Body of pancreas (tissue), 4 donors: ENCODE measurements at places on chromosomes 7 and 10. TPM values are rescaled to one million over a fixed set of nuclear protein-coding genes. Genes with fewer than 3 reads are reported as not detected.

Gene IFIT1
- 1.3 TPM for total RNA-seq

Gene PYROXD2
- 4.9 TPM for total RNA-seq

Gene EGR2
- total RNA-seq = 5.9 TPM

Gene ZNF488
- total RNA-seq = 0.26 TPM

Gene ARHGAP22
- total RNA-seq = 4.6 TPM

Gene FAM107B
- total RNA-seq = 19.4 TPM

Gene CXCL12
- 93.7 TPM for total RNA-seq

DNA sequence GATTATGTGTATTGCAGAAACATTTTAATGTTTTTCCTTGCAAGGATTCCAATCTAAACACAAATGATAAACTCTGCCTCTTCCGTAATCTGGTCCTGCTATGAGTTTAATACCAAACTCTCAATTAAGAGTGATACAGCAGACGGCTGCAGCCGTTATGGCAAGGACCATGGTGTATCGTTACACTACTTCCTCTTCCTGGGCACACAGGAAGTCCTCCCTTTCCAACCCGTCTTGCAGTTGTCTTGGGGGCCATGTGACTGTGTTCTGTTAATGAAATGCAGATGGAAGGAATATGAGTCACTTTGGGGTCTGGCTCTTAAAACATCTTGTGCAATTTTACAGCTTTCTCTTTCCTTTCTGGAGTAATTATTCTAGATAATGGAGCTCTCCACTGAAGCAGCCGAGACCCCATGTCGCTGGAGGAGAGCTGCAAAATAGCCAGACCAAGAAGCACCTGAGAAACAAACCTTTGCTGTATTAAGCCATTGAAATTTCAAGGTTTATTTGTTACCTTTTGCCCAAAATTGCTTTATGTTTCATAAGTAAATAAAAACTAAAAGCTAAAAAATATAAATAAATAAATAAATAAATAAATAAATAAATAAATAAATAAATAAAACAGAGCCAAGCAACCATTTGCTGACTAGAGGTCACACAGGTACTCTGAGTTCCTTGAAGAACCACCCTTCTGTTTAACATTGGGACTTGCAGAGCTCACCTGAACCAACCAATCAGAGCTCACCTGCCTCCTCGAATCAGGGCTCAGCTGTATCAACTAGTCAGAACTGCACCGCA is 74.7 kb downstream of the FRMPD2 start:
- no peak for DNase-seq

GRCh38 chr7:46428295-46428694 is 507.2 kb upstream of the IGFBP3 start:
- DNase-seq = no peak

- DNase-seq = no peak
Measured at GRCh38 chr7:44727158-44727936, 21.3 kb upstream of the ZMIZ2 start.

DNA sequence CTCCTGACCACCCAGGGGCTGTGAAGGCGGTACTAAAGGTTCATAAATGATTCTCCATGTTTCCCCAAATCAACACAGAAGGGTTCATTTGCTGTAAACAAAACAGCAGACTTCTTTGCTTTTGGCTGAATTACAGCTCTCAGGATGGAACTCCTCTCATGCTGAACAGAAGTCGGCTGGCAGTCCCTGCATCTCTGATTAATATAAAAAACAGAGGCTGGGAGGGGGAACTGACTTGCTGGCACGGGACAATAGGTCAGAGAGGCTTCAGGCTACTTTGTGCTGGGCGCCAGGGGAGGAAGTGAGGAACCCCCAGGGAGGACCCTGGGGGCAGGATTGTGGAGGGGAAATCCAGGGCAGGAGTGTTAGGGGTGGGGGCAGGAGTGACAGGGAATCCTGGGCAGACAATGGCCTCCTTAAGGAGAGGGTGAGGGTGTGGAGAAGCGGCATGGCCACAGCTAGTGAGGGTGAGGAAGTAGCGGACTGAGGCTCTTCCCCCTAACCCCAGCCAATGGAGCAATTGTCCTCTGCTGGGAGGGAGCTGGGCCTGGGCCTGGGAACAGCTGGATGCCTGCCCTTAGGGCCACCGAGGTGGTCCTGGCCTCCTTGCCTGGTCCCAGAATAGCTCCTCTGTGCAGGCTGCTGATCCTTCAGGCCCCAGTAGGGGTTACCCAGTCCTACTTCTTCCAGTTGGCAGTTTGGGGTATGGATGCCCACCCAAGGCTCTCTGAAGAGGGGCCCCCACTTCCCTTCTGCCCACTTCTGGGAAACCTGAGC is 9.2 kb upstream of the SFRP5 start:
- no peak for DNase-seq

DNA sequence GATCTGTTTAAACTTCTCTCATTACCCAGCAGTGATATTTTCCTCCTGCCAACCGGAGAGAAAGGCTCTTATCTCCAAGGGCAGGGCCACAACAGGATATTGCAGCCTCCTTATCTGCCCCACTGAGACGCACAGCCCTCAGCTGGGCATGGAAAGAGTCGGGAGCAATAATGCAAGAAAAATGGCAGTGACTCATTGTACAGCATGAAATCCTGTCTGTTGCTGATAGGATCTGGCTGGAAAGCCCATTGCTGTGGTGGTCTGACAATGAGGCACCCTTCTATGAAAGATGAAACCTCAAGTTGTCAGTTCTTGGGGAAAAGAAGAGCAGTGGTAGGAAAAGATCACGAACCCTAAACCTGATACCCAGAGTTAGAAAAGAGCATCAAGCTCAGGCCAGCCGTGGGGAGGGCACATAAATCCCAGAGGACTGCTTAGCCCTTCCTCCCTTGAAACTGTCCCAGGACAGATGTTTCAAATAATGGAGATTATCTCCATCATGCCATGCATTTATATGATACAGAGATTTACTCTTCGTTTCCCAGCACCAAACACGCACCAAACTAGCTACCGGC is 47.0 kb upstream of the FIGNL1 start:
- no peak for DNase-seq

- DNase-seq = no peak
Measured at GRCh38 chr10:127911218-127911866, 4.4 kb downstream of the PTPRE start.

GRCh38 chr10:51014680-51015389 is 59.5 kb upstream of the PRKG1 start:
- no peak for DNase-seq

GRCh38 chr10:128418819-128419218 is 292.6 kb upstream of the MKI67 start:
- no peak for DNase-seq

- DNase-seq = no peak
Measured at GRCh38 chr10:21749788-21750187, 215.8 kb downstream of the MLLT10 start.

- no peak for DNase-seq
Measured at GRCh38 chr7:112266595-112267270, 60.2 kb downstream of the ZNF277 start.

DNA sequence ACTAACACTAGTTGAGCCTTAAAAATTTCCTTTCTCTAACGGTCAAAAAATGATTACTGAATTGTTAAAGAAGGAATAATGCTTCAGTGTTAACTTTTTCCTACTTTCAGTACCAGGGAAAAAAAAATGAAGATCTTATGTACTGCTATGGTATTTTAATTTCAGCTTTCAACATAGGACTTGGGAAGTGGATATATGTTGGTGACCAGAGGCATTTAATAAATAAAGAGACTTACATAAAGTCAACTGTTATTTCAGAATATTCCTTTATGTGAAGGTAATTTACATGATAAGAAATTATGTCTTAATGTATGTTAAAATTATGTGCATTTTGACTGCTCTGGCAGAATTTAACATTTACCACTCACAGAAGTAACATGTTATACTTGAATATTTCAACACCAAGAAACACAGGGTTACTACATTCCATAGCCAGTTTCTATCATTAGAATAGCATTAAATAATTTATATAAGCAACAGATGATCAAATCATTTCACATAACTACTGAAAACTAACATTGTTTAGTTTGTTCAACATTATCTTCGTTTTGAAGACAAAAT is 250.3 kb upstream of the MDFIC start:
- DNase-seq = no peak

GRCh38 chr10:76009531-76009930 is 578.1 kb downstream of the LRMDA start:
- no peak for DNase-seq

DNA sequence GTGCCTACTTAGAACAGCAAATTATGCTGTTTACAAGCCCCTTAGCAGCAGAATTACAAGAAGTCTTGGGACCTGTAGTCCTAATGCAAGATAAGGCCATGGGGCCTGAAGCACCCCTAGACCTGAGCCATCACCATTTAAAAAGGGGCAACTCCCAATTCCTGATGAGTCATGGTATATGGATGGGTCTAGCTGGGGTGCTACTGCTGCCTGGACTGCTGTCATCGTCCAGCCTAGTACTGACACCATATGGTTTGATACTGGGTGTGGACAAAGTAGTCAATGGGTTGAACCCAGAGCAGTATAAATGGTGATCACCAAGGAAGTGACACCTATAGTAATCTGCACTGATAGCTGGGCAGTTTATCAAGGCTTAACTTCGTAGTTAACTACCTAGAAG is 450.0 kb downstream of the IPMK start:
- DNase-seq = no peak

GRCh38 chr10:24363070-24363469 is 154.1 kb downstream of the KIAA1217 start:
- no peak for DNase-seq

DNA sequence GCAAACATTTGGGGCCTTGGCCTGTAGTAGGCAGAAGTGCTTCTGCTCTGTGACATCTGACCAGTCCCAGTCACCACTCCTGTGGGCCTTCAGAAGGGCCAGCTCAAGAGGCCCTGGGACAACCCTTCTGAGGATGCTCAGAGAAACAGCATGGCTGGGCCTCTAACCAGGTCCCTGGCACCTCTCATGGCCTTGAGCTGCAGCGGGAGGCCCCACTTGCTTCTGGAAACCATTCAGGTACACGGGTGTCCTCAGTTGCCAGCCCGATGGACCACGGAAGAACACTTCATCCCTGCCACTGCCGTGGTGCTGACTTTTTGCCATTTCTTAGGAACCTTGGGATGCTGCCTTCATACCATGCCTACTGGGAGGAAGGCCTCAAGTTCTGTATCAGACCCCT is 57.6 kb downstream of the HSPA12A start:
- no peak for DNase-seq
